ENCODE measurements at places on chromosomes 7 and 10.

DNA sequence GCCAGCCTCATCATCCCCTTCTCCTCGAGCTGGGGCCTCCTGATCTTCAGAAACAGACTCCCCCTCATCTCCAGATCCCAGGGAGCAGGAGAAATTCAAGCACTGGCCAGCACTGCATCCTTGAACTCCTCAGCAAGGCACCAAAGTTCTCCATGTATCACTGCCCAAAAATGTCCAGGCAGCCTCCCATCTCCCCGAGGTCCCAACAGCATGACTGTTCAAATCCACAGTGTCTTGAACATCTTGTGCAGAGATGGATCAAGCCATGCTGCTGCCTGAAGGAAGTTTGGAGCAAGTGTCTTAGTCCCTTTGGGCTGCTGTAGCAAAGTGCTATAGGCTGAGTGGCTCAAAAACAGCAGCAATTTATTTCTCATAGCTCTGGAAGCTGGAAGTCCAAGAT is 115.5 kb upstream of the GALNT17 start:
- no peak for DNase-seq

DNA sequence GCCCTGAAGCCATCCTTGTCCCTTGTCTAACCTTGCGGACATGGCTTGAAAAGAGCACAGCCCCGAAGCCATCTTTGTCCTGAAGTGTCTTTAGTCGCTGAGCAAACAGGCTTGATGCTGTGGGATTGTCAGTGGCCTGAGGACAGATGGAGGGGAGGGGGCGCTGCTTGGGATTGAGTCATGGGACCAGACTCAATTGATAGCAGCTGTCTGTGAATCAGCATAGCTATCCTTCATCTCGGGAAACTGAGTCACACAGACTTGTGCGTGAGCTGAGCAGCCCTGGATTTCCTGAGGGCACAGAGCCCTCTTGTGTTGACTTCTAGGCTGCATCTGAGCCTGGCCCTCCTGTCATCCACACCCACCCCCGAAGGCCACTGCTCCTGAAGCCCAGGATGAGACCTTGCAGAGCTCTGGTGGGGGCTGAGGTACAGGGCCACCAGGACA is 14.4 kb downstream of the MYO1G start:
- no peak for DNase-seq

DNA sequence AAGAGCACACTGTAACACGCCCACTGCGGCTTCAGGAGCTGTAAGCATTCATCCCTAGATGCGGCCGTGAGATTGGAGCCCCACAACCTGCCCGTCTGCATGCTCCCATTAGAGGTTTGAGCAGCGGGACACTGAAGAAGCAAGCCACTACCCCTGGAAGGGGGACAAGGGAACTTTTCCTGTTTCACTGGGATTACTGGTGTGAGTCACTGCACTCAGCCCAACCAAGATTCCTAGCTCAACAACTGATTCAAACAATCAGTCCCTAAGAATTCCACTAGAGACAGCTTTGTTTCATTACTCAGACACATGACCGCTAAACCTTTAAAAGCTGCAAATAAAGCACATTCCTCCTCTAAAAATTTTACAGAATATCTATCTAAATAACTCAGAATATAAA is 69.8 kb downstream of the ORC5 start:
- DNase-seq: no peak

GRCh38 chr7:132386201-132386681 is 190.0 kb downstream of the PLXNA4 start:
- no peak for DNase-seq

- peak; percentile 41 for DNase-seq
Measured at GRCh38 chr7:5774790-5775189, 6.7 kb downstream of the RNF216 start.

DNA sequence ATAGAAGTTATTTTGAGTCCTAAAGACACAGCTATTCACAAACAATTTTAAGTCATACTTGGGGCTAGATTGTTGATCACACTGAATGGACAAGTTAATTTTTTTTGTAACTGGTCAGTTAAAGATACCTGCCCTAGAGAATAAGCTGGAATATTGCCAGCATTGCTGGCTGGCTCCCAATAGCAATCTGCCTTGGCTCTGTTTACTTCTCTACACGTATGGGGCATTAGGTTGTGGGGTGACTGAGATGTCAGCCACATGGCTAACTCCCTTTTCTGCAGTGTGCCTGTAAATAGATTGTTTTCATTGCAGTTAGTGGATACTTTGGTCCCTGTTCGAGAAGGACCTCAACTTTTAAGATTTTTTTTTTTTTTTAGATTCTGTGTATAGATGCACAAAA is 128.2 kb downstream of the SEMA3E start:
- no peak for DNase-seq

DNA sequence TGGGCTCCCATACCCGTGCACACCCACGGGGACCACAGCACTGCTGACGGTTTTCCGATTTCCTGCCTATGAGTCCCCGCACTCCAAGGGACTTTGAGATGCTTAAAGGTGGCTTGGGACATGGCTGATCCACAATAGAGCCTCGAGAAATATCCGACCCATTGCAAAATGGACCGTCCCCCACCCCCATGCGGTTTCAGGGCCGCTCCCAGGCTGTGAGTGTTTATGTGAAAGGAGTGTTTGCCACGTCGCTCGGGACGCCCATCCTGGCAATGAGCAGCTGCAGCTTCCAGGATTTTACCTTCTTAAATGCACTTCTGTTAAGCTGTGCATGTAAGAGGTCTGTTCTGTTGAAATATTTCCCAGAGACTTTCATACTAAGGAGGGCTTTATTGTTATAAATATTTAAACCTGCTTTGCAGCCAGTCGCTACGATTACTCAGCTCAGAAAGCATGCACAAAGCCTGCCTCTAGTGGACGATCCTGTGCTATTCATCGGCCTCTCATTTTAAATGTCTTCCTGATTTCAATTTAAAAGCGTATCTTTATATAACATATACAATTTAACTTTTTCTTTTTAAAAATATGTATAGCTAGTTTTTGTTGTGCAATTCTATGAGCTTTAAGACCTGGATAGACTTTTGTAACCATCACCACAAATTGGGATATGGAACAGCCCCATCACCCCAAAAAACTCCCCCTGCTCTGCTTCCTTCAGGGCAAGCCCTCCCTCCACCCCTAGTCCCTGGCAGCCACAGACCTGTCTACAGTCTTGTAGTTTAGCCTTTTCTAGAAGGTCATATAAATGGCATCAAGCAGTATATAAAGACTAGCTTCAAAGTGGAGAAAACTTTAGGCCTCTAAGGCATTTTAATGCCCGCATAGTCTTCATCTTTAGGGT is 418.3 kb downstream of the PAXIP1 start:
- DNase-seq: no peak

GRCh38 chr7:54550471-54550870 is 8.3 kb downstream of the VSTM2A start:
- DNase-seq: no peak

DNA sequence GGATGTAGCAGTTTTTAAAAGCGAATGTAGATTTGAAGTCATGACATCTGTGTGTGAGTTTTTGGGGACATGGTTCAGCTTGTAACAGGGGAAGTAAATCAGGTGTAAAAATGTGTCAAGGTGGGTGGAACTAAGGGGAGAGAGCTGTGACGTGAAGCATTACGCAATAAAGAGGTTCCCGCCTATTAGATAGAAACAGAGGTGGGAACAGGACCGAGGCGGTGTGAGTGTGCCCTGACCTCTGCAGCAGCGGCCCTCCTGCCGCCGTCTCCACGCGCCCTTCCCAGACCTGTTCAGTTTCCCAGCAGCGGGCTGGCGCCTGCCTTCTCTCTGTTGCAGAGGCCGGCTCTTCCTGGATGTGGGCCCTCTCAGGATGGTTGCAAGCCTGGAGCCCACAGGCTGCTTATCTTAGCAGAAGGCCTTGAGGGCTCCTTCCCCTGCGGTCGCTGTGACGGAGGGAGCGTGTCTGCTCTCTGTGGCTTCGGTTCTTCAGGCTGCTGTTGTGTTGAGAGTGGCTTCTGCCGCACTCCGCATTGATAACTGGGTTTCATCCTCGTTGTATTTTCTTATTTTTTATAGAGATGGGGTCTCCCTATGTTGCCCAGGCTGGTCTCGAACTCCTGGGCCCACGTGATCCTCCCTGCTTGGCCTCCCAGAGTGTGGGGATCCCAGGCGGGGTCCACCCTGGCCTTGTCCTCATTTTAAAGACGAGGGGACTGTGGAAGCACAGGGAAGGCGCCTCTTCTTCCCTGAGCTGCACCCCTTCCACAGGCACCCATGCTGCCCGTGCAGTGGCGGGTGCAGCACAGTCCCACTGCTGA is 65.0 kb downstream of the DNAJB6 start:
- no peak for DNase-seq

DNA sequence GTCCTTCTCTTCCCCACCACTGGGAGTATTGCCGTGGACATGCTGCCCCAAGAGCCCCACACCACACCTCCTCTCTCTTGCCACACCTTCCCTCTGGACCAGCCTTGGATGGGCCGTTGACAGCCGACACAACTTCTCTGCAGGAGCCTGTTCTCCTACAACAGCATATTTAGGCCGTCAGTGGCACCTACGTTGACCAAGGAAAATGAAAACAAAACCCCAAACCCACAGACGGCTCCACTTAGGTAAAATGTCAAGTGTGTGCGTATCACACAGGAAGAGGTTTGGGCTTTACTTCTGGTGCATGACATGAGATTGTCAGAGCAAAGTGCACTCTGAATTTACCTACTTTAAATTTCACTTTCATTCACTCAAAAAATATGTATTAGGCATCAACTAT is 246.6 kb downstream of the ZMYND11 start:
- peak; percentile 31 for DNase-seq

DNA sequence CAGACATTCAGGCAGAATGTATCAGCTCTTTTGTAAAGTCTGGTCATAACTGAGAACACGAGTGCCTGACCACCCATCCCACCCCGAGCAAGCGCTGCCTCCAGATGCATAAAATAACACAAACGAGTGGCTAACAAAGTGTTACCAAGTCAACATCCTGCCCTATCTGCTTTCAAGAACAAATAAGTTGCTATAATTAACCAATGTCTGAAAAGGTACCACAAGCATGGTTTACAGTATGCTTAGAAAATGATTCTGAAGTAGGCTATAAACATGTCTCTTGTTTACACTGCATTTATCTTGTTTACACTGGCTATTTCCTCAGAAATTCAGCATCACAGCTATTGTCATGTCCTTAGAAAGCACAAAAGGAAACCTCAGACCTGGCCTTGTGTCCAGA is 49.5 kb downstream of the PIK3AP1 start:
- DNase-seq: no peak

DNA sequence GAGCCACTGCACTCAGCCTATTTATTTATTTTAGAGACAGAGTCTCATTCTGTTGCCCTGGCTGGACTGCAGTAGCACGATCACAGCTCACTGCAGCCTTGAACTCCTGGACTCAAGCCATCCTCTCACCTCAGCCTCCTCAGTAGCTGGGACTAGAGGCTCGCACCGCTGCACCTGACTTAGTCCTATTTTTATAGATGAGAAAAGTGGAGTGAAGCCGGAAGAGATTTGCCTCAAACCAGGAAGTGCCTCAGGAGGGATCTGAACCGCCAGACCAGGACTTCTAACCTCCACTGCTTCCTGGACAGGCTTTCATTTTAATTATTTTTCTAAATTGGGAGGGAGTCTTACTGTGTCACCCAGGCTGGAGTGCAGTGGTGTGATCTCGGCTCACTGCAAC is 17.5 kb upstream of the CLIP2 start:
- DNase-seq: no peak

DNA sequence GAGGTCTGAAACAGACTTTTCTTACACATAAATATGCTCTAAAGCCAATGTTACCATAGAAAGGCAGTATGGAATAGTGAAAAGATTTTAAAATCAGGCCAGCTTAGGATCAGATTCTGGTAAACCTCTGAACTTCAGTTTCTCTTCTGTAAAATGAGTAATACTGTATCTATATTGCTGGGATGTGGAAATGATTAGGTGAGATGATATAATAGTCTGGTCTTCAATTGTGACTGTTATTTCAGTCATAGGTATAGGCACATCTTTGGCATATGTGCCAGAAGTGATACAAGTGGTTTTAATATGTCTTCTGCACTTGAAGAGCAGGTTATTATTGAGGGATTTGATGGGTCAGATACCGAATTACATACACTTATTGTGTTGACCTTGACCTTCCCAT is 7.2 kb downstream of the ZNF277 start:
- DNase-seq: no peak

- no peak for DNase-seq
Measured at GRCh38 chr7:41374150-41374848, 328.6 kb downstream of the INHBA start.

- no peak for DNase-seq
Measured at GRCh38 chr10:27621461-27621860, 117.4 kb downstream of the RAB18 start.

- peak; percentile 70 for DNase-seq
Measured at GRCh38 chr10:63227207-63227895, 94.2 kb downstream of the NRBF2 start.

DNA sequence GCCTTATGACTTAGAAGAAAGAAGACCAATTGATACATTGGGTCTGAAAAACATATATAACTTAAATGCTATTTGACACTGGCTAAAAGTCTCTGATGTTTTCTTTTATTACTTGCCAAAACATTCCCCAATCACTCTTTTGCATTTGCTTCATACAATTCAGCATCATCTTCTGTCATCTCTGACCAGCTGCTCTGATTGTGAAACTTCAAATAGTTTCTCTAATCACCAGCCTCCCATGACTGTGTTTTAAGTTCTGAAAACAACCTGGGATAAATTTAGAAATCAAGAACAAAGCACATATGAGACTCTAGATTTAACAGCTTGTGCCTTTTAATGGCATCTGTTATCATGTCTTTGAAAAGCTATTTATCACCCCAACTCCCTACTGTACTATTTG is 208.4 kb upstream of the KCND2 start:
- no peak for DNase-seq

DNA sequence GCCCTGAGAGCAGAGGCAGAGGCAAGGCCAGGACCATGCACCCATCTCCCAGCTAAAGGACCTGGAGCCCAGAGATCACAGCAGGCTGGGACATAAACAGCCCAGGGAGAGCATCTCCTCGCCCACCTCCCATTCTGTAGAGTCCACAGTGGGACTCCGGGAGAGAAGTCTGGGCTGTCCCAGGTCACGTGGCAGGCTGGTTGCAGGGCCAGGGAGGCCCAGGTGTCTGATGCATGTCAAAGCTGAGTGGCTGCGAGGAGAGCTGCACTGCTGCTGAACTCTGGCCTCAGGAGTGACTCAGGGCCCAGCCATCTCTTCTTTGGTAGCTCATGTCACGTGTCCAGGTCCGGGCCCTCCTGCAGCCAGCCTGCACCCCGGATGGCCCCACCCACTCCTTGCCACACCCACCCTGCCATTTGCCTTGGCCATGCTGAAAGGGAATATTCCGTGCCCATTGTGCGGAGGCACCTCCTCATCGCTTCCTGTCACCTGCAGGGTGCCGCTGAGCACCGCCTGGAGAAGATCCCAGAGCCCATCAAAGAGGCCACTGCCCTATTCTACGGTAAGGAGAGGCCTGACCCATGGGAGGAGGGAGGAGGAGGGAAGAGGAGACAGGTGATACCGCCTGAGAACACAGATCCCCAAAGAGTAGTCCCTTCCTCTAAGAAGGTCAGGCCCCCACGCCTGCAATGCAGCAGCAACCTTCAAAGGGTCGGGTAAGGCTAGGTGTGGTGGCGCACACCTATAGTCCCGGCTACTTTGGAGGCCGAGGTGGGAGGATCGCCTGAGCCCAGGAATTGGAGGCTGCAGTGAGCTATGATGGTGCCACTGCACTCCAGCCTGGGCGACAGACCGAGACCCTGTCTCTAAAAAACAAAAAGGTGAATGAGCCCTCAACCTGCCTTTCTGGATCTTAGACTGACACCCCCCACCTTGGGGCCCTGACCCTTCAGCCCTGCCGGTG is 12.6 kb upstream of the SH2B2 start:
- no peak for DNase-seq

Data from activated CD4-positive, alpha-beta T cell treated with anti-CD3 and anti-CD28 coated beads, Interleukin-2, Interleukin-6, amounts not matched to agents 100 ng/mL and 50 ng/mL, durations not matched to agents 16 hours and 8 hours (primary cell).